ENCODE measurements at places on chromosomes 12 and 14. TPM values are rescaled to one million over a fixed set of nuclear protein-coding genes. Genes with fewer than 3 reads are reported as not detected.

The CDKN3 gene
- total RNA-seq, result 3.5 TPM

DNA sequence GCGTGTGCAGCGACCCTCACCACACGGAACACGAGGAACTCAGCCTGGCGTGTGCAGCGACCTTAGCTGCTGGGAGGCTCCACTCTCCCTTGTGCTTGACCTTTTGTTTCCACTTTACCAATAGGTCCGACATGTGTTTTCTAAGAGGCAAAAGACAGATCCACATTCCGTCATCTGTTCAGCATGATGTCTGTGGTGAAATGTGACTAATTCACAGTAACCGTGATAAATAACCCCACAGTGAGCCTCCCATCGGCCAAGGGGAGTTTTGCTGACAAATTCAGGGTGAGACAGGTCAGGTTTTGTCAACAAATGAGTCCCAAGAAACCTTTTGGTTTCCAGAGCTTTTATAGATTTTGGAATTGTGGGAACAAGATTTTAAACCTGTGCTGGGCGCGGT is 55.9 kb downstream of the MOK start:
- DNase-seq, result peak; percentile 30

DNA sequence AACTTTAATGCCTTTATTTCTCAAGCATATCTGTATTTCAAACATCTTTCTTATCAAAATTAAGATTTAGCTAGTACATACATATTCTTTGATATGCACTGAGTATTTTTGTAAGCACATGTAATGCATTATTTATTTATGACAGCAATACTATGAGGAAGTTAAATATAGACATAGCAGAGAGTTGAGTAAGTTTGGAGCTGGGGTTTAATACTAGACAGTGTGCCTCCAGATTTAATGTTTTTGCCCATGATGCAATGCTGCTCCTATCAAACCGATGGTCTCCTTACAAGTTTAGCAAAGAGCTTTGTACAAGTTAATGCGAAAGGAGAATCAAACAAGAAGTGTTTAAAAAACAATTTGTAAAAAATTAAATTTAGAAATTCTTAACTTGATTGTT is 826.6 kb upstream of the MGAT4C start:
- DNase-seq, result peak; percentile 3

DNA sequence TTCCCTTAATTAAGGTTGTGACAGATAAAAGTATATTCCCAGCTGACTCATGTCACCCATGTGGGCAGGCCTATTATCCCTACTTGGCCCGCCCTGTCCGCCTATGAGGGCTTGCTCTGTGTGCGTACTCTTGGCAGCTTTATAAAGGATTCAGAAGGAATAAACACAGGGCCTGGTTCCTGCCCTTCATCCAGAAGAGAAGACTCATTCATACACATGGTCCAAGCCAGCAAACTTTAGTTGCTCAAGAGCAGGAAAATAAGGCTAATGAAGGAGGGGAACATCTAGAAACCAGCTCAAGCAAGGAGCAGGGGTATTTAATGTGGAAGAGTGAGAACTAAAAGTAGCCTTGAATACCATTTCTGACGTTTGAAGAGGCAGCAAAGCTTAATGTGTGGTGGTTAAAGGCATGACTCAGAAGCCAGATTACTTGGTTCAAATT is 141.9 kb downstream of the CRADD start:
- no peak for DNase-seq

- DNase-seq, result no peak
Measured at GRCh38 chr14:22491683-22492621, 97.1 kb downstream of the DAD1 start.
